ENCODE measurements at places on chromosomes 7 and 10.

DNA sequence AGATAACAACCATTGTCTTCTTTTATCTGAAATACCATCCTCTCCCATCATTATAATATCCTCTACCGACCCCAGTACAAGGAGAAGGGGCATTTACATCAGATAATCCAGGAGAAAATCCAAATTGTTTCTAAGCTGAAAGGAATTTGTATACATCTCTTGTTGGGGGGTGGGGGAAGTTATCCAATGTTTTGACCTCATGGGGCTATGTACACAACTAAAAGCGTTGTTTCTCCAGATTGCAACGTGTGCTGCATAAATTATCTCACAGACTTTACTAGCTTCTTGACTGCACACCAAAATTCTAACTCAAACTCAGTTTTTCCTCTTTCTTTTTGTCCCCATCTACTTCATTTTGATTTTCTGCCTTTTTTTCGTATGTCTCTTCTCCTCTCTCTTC, 156.7 kb downstream of the TWIST1 start:
- DNase-seq = no peak

GRCh38 chr10:122878799-122879338, 512 bp downstream of the FAM24B start:
- DNase-seq = peak; percentile 67

DNA sequence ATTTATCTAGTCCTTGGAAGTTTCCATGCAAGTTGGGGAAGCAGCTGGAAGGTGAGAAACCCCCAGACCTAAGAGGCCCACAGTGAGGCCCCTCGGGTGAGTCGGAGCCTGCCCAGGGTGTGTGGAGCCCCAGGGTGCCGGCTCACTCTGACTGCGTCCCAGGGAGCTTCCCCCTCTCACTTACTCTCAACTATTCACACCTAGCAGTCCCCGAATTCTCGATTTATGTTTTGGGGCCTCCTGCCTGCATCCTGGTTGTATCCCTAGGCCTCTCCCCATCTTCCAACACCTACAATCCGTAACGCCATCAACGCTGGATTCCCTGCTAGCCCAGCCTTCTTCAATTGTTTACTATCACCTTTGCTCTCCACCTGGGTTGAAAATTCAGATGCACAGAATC, 63.9 kb downstream of the PRKAG2 start:
- no peak for DNase-seq

DNA sequence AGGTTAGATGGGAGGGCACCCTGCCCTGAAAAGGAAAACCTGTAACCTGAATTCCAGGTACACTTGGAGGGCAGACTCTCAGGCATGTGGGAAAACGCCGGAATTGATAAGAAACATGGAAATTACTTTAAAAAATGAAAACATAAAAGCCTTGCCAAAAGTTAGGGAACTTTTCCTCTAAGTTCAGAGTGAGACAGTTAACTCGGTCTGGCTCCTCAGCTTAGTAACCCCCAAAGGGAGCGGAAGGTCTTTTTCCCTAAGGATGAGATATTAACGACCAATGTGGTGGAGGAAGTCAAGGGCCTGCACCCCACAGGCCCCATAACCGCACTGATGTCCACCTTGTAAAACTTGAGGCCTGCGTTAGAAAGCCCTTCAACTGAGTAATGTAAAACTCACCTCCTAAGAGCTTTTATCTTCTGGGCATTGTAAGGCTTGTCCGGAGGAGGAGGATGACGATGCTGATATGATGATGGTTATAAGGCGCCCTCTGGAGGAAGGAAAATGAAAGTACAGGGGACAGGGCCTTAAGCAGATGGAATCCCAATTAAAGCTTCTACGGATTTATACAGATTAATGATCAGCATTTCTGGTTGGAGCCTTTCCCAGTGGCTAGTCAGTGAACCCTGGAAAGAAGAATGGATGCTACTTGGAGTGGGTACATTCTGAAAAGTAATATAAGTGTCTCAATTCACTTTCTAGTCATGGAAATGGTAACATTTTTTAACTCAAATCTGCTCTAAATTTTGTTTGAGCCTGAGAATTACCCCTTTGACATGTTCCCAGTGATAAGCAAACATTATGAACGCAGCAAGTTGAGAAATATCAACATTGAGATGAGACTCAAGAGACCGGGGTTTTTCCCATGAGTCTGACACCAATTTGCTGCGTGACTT, 694 bp downstream of the COL1A2 start:
- DNase-seq = peak; percentile 27

- DNase-seq = no peak
Measured at GRCh38 chr10:93815304-93816096, 57.8 kb downstream of the LGI1 start.
